ENCODE measurements at places on chromosomes 7 and 10.

DNA sequence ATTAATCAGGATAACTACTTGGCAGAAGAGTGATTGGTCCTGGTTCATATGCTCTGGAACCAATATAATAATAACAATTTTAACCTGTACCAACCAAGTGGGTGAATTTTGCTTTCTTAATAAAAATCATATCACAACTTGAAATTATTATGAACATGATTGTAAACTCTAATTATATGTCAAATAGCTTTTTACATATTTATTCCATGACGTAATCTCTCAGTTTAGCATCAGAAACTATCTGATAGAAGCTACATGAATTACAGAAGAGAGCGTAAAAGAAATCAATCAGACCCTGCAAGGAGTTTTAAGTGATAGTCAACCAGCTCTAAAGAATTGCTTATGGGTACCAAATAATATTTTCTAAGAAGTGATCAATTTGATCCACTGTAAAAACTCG is 10.1 kb downstream of the GNG11 start:
- no peak for DNase-seq

GRCh38 chr7:8514781-8515519 is 81.5 kb downstream of the NXPH1 start:
- no peak for DNase-seq

DNA sequence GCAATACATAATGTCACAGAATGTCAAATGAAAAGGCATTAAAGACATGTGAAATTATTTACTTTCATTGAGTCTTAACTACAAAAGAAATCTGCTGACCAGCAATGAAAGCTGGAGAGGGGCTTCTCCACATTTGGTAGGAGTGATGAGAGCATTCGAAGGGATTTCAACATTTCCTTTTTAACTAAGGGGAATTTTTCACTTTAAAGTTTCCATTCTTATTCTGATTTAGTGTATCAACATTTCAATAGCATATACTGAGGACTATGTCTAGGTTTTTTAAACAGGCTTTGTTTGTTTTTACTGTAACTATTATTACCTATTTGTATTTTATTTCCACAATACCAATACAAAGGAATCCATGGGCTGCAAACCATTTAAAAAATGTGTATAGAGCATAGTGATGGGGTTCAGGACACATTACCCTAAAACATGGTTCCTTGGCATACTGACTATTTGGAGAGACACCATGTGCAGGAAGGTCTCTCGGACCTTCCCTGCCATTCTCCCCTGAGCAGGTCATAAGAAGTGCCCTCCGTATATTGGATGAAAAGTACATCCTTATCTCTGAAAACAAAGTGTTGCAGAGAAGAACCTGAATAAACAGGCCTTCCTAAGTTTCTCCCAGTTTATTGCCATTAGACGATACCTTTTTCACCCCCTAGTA is 278.7 kb downstream of the DOCK4 start:
- DNase-seq, result no peak

DNA sequence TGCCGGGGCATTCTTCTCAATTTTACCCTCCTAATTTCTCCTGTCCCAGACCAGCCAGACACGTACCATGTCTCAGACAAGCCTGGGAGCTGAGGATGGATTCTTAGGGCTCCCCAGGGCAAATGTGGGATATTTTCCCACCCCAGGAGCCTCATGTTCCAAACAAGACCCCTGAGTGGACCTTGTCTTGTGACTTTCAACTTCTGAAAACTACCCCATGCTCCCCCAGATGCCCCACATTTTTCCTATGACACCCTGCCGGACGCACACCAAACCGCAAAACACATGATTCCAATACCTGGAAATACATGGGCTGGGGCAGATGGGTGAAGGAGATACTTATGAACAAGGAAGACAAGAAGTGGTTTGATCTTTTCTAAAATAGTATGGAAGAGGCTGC is 874 bp downstream of the GIMAP5 start:
- DNase-seq, result no peak

DNA sequence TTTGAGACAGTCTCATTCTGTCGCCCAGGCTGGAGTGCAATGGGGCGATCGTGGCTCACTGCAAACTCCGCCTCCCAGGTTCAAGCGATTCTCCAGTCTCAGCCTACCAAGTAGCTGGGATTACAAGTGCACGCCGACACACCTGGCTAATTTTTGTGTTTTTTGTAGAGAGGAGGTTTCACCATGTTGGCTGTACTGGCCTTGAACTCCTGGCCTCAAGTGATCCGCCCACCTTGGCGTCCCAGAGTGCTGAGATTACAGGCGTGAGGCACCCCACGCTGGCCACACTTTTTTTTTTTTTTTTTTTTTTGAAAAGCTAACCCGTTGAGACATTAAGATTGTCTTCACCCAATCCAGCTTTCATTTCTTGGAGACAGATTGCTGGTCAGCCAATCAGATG is 2.1 kb downstream of the ZNF273 start:
- no peak for DNase-seq

DNA sequence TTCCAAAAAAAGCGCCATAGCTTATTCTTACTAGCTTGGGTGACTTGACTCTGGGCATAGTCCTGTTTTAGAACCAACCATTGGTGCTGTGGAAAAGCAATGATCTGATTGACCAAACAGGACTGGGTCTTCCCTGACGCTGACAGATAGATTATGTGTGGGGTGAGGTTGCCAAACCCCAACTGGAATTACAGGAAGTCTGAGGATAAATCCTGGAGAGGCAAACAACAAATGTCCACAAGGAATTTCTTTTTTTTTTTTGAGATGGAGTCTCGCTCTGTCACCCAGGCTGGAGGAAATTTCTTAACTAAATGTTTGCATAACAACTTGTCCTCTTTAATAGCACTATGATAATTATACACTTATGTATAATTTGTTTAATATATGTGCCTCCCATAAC is 19.2 kb downstream of the GCC1 start:
- DNase-seq, result no peak

DNA sequence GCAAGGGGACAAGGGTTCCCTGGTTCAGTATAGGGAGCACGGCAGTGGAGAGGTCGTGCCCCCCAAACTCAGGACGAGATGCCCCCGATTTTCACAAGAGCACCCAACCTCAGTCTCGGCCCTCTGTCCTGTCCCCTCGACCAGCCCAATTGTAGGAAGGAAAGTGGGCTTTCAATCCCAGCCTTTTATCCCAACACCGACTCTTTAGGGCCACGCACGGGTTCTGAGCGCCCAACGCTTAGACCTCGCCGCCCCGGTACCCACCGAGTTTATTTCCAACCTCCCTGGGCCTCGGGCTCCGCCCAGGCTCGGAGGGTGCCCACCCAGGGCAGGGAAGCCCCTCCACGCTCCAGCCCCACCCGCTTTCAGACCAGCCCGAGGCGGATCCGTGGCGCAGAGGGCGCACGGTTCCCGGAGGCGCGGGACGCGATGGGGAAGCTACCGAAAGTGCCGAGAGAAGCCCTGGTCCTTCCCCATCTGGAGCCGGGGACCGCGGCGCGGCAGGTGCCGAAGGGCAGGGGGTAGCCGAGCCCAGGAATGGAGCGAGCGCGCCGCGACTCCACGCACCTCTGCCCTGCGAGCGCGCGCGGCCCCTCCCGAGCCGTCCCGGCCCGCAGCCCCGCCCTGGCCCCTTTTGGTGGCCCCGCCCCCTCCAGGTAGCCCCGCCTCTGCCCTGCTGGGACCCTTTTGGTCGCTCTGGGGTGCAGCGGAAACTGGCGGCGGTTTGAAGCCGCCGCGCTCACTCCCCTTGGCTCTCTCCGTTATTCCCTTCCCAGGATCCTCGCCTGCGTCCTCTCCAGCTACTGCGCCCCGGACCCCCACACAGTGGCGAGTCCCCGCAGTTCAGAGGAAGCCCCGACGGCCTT is 20.4 kb downstream of the GRID2IP start:
- no peak for DNase-seq

- peak; percentile 81 for DNase-seq
Measured at GRCh38 chr10:96395931-96396877, 37.4 kb upstream of the OPALIN start.

- DNase-seq, result peak; percentile 39
Measured at GRCh38 chr10:81978238-81978637, 103.2 kb downstream of the NRG3 start.

GRCh38 chr10:51886438-51887068 is 187.2 kb upstream of the CSTF2T start:
- no peak for DNase-seq

GRCh38 chr7:33698041-33698440 is 207.3 kb upstream of the BMPER start:
- no peak for DNase-seq

GRCh38 chr7:55510621-55511020 is 61.7 kb downstream of the VOPP1 start:
- DNase-seq, result no peak

DNA sequence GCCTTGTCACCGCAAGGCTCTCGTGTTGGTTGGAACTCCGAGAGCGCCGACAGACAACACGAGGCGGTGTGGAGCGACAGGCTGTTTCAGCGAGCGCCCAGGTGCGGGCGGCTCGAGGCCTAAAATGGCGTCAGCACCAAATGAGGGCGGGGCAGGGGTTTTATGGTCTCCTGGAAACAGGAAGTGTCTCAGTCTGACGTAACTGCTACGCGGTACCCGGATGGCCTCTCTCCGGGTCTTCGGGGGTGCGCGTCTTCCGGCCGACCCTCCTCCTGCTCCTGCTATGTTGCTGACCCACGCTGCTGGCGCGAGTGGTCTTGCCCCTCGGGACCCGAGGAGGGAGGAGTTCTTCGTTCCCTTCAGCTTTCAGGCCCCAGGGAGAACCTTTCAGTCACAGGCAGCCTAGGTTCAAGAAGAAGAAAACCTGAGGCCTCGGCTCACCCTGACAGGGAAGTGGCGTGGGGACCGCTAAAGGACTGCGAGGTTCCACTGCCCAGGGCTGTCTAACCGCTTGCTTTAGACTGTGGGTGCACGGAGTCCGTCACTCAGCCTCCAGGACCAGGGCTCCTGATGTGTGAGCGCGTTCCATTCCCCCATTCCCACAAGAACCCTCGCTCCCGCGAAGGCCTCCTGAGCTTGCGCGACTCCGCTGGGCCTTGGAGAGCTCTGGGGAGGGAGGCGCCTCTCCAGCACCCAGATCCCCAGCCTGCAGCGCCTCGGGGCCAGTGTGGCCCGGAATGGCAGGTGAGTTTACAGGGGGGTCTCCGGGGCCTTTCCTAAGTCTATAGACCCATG is 77.3 kb downstream of the GLRX3 start:
- DNase-seq, result no peak

GRCh38 chr7:116218051-116218645 is 7.8 kb downstream of the TES start:
- no peak for DNase-seq

- DNase-seq, result no peak
Measured at GRCh38 chr10:5546891-5547680, 22.3 kb downstream of the CALML3 start.

DNA sequence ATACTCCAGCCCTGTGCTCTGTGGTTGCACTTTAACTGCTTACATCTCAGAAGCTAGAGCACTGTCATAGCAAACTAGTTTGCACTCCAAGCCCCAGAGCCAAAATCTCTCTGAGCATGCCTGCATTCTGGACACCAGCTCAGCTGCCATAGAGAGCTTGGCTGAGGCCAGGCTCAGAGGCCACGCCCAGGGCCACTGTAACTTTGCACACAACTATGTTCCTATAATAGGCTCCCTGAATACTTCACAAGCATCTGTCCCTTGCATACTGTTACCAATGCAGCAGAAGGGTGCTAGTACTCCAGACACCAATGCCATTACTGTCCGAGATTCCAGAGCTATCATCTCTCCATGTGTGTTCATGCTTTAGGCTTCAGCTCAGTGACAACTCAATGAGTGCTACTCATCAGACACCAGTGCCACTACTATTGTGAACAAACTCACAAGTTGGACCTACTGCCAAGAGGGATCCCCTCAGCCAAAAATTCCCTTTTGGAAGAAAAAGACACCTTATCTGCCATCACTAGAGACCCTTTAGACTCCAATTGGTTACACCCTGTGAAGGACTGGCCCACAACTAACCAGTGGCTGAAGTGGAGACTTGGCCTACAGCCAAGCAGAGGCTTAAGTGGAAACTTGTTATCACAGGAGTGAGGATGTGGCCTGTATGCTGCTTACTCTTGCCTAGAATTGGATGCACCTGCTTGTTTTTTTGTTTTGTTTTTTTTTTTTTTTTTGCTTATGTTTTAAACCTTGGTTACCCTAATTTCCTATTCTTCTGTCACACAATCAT is 211.6 kb upstream of the MAGI2 start:
- DNase-seq, result no peak

GRCh38 chr10:100216006-100216405 is 13.4 kb downstream of the CHUK start:
- no peak for DNase-seq

- DNase-seq, result no peak
Measured at GRCh38 chr10:111579473-111579872, 502.6 kb downstream of the ADRA2A start.

DNA sequence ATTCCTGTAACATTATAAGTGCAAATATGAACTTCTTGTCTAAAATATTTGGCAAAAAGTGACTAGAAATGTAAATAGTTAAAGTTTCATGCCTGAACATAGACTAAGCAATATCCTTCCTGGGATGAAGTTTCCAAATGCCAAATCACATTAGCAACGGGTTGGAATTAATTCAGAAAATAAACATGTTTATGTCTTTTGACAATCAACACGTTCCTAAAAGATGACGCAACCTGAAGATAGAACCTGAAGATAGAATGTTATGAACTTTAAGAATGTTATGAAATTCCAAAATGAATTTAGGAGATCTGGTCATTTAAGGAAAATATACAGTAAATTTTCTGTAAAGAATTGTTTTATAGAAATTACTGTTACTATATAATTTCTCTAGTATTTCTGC is 9.2 kb downstream of the LAMB4 start:
- no peak for DNase-seq

DNA sequence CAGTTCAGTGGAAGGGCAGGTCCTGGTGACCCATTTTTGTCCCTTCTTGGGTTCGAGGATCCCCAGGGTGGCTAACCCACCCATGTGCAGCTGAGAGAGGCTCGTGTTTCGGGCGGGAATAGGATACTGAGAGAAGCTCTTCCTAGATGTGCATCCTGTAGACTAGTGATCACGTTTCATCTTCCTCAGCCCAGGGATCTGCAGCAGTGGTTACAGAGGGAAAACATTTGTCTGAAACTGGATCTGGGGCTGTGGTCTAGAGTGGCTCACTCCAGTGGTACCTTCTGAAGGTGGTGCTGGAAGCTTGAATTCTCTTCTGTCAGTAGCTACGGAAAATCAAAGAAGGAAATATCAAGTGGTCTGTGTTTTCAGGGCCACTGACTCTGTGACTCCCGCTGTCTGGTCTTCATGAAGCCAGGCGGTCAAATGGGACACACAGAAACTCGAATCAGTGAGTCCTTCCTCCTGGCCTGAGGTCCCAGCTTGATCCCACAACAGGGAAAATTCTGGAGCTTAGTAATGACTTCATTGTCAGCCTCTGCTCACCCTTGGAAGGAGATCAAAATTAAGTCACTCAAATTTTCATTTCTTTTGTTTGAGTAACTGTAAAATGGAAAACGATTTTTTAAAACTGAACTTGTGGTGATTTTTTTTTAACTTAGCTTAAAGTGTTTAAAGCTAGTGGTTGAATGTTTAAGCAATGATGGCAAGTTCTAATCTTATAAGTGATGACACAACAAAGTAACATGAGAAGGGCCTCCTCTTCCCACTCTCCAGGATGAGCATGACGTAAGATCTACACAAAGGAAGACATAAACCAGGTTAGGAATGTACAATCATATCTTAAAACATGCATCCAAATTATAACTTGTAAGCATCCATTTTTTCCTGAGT is 469.3 kb upstream of the KLF6 start:
- no peak for DNase-seq

GRCh38 chr10:118497227-118497626 is 98.2 kb downstream of the PRLHR start:
- DNase-seq, result no peak
